ENCODE measurements at places on chromosomes 2 and 18. TPM values are rescaled to one million over a fixed set of nuclear protein-coding genes. Genes with fewer than 3 reads are reported as not detected.
A peak's percentile ranks its signal among the peaks of the same experiment; 100 is the strongest.

The PHLPP1 gene
- 17.9 TPM for polyA plus RNA-seq

The UGT1A3 gene
- not detected for polyA plus RNA-seq

The LRRC30 gene
- polyA plus RNA-seq: 0.40 TPM

The AOX1 gene
- polyA plus RNA-seq: 2.6 TPM

The PMAIP1 gene
- polyA plus RNA-seq: 3.6 TPM

The MOCOS gene
- 1.2 TPM for polyA plus RNA-seq

The ZNF892 gene
- 7.6 TPM for polyA plus RNA-seq

The SOWAHC gene
- polyA plus RNA-seq: 16.7 TPM

The COLEC11 gene
- 3.4 TPM for polyA plus RNA-seq

The EGR4 gene
- polyA plus RNA-seq: not detected

The RGPD4 gene
- 0.03 TPM for polyA plus RNA-seq

The AQP12B gene
- 0.35 TPM for polyA plus RNA-seq

GRCh38 chr18:46171331-46171730 lies 67.1 kb downstream of the HAUS1 start:
- no peak for DNase-seq

DNA sequence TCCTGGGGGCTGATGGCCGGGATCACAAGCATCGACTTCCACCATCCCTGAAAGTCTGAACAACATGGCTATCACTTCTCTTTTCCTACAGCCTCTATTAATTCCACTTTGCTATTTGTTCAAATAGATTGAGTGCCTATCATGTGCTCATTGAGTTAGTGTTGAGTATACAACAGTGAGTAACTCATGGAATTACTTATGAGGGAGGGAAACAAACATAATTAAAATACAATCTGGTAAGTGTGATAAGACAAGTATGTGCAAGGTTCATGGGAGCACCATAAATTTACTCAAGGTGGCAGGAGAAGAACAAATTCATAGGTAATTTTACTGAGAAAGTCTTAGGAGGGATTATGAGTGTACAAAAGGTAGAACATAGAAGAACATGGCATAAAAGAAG lies 86.4 kb downstream of the MEP1B start:
- no peak for DNase-seq

GRCh38 chr2:228533156-228533555 lies 351.7 kb upstream of the SPHKAP start:
- DNase-seq: no peak

- DNase-seq: no peak
These were observed 113.4 kb downstream of the EIPR1 start for GRCh38 chr2:3264010-3264744.

DNA sequence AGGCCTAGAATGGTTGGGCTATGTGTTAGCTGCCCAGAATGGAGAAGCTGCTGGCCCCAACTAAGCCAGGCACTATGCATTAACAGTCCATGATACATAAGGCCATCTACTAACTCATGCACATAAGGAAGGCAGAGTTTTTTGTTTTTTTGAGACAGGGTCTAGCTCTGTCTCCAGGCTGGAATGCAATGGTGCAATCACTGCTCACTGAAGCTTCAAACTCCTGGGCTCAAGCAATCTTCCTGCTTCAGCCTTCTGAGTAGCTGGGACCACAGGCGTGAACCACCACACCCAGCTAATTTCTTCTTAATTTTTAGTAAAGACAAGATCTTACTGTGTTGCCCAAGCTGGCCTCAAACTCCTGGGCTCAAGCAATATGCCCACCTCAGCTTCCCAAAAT lies 37.6 kb downstream of the GPR45 start:
- no peak for DNase-seq

DNA sequence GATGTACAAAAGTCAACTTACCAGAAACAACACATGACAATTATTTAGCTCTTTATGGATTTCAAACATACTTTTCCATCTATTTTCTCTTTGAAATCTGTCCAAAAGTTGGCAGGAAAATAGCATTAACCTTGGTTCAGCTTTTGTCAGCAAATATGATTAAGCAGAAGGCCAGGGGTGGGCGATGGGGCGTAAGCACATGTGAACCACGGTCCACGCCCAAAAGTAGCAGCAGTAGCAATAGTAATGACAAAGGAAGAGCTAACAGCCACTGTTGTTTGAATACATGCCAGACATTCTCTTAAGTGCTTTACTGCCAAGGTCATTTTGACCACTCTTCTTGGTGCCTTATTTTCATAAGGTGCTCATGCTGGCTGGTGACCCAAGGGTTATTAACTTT lies 73.5 kb downstream of the ANTXR1 start:
- DNase-seq: no peak

- no peak for DNase-seq
These were observed 67.8 kb downstream of the SRBD1 start for GRCh38 chr2:45543257-45543656.

GRCh38 chr2:134310107-134311079 lies 56.5 kb downstream of the MGAT5 start:
- no peak for DNase-seq

DNA sequence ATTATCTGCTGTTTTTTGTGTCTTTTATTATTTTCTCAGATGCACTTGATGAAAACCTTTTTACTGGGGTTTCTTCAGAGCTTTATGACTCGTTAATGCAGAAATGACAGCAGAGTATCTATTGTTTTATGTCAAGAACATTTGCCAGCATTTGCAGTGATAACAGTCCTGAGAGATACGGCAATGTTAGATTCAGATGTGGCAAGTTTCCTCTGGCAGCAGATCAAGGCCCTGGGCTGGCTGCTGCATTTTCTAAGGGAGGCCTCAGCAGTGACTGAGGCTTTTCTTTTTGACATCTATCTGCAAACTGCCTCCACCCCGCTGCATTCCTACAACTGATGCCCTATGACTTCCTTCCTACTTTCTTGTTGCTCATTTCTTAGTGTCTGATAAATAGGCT lies 40.2 kb downstream of the EFEMP1 start:
- no peak for DNase-seq

DNA sequence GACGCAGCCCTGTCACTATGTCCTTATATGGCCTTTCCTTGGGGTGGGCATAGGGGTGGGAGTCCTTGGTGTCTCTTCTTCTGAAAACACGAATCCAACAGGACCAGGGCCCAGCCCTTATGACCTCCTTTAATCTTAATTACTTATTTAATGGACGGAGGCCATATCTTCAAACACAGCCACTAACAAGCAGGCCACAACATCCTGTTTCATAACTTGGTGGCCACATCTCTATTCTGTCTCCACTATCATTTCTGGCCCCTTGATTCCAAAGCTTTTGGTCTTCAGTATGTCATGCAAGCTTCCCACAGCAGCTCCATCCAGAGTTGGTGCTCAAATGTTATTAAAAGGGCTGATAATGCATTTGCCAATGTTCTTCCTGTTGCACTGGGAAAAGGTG lies 287.3 kb upstream of the SMIM21 start:
- DNase-seq: no peak

GRCh38 chr2:40317046-40317445 lies 134.8 kb downstream of the SLC8A1 start:
- DNase-seq: no peak

- no peak for DNase-seq
These were observed 359.5 kb upstream of the RGPD4 start for GRCh38 chr2:107466984-107467773.

- DNase-seq: peak; percentile 60
These were observed 563.9 kb downstream of the DCC start for GRCh38 chr18:52903857-52904256.

- no peak for DNase-seq
These were observed 262.9 kb downstream of the RDH14 start for GRCh38 chr2:18297534-18298058.

DNA sequence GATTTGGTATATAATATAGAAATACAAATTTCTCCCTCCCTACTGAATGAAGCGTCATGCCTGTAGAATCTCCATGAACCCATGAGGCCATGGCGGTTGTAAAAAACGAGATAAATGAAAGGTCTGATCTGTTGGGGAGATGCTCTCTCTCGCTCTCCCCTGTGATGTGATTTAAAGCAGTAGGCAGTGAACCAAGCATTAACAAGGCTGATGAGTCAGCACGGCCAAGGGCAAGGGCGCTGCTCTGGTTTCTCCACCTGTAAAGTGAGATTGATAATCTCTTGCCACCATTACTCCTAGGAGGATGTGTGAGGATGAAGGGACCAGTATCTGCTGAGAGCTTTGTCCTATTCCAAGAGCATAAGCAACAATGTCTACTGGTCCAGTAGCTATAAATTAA lies 553.3 kb downstream of the CMPK2 start:
- DNase-seq: no peak

GRCh38 chr18:12559319-12559718 lies 98.6 kb downstream of the SPIRE1 start:
- DNase-seq: no peak
